NCI-H526 treated with DMSO at 0.1 percent for 48 hours (cell line): ENCODE measurements at places on chromosomes 2 and 18.

GRCh38 chr18:55515214-55515613 lies 72.8 kb downstream of the TCF4 start:
- DNase-seq: no peak

GRCh38 chr18:48551100-48551499 lies 12.3 kb downstream of the CTIF start:
- no peak for DNase-seq

GRCh38 chr2:176283291-176284068 lies 14.2 kb downstream of the MTX2 start:
- DNase-seq: no peak

GRCh38 chr2:39069136-39069515 lies 51.7 kb downstream of the SOS1 start:
- no peak for DNase-seq

- DNase-seq: no peak
Measured at GRCh38 chr2:58543442-58543841, 302.3 kb upstream of the FANCL start.

GRCh38 chr2:68018727-68019126 lies 44.1 kb downstream of the C1D start:
- DNase-seq: no peak

- no peak for DNase-seq
Measured at GRCh38 chr2:89837962-89838625, 1146.6 kb downstream of the RPIA start.

GRCh38 chr2:182611009-182611408 lies 105.0 kb upstream of the DNAJC10 start:
- no peak for DNase-seq

DNA sequence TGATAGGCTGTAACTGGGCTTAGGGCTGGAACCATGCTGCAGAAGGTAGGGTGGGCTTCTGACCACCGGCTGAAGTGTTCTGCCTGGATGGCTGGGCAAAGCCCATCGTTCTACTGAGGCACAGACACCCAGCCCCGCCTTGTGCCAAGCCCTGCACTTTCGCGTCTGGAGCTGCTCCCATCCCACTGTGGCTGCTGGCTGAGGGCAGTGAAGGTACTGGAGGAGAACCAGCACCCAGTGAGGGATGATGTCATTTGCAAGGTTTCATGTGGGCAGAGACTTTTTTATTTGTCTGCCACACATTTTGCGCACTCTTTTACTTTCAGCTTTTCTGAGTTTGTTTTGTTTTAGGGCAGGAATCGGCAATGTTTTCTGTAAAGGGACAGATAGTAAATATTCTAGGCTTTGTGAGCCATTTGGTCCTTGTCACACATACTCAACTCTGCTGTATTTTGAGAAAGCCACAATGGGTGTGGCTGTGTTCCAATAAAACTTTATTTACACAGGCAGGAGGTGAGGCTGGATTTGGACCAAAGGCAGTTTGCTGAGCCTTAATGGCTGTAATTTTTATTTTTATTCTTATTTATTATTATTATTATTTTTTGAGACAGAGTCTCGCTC lies 85.6 kb downstream of the ASB1 start:
- no peak for DNase-seq

- DNase-seq: no peak
Measured at GRCh38 chr2:217049422-217049821, 189.6 kb upstream of the TNP1 start.

- peak; percentile 72 for DNase-seq
Measured at GRCh38 chr2:36357847-36358659, 2.5 kb downstream of the CRIM1 start.

DNA sequence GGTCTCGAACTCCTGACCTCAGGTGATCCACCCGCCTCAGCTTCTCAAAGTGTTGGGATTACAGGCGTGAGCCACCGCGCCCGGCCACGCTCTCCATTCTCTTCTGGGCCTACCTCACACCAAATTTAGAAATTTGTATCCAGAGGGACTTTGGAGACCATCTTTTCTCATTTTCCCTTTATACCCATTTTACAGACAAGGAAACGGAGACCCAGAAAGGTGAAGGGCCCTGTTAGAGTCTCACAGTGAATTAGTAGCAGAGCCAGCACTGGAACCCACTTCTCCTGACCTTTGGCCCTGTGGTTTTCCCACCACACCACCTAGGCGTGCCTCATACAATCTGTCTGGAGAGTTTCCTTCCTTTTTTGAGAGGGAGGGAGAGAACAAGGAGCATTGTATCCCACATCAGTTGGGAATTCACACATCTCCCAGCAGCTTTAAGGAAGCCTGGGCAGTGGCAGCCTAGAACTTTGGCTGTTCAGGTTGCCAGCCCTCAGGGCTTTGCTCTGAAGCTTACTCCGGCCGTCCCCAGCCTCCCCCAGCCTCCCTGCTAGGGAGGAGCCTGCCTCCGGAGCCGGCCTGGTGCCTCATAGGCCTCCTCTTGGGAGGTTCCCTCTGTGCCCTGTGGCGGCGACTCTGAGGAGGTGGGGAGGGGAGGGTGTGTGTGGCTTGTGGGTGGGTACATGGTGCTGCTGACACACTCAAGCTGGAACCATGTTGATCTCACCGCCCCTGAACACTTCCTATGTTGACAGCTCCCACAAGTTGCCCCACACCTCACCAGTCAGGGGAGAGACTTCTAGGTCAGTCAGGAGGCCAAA lies 13.8 kb downstream of the FOSL2 start:
- no peak for DNase-seq

- no peak for DNase-seq
Measured at GRCh38 chr18:79641722-79642497, 37.7 kb upstream of the CTDP1 start.

DNA sequence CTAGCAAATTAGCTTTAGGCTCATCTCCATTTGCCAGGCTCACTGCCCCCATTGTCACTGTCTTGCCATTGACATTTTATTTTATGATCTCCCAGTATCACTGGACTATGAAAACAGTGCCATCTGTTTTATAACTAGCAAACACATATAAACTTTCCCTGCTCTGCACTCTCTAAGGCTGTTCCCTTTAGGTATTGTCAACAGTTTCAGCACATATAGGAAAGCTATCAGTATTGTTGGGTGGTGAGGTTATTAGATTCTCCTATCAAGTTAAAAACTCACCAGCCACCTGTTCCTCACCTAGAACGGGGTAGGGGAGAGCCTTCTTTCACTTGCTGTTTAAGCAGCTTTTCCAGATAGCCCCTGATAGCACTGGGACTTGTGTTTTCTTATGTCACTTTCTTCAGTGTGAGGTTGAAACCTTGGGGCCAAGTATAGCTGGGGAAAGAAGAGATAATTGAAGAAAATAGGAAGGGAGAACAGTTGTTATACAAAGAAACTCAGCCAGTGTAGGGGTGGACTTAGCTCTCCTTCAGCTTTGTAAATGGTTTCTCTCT lies 32.5 kb downstream of the CFLAR start:
- no peak for DNase-seq

GRCh38 chr18:58247363-58247834 lies 203.4 kb downstream of the NEDD4L start:
- peak; percentile 65 for DNase-seq

DNA sequence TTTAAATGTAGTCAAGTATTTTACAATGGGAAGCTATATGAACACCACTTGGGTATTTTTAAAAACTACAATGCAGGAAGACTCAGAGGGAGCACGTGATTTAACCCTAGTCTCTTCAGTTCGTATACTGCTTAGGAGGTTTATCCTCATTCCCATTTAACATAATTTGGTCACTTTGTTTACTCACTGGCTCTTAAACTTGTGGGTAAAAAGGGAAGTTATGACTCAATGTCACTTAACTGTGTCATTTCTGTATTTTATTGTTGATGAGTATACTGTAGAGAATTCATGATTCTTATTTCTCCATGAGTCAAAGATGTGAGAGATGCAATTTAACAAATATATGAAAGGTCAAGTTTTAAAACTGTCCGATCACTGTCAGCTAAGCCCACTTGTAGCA lies 48.2 kb downstream of the SLC66A3 start:
- DNase-seq: no peak

- DNase-seq: no peak
Measured at GRCh38 chr18:3177902-3178687, 41.7 kb downstream of the MYOM1 start.

DNA sequence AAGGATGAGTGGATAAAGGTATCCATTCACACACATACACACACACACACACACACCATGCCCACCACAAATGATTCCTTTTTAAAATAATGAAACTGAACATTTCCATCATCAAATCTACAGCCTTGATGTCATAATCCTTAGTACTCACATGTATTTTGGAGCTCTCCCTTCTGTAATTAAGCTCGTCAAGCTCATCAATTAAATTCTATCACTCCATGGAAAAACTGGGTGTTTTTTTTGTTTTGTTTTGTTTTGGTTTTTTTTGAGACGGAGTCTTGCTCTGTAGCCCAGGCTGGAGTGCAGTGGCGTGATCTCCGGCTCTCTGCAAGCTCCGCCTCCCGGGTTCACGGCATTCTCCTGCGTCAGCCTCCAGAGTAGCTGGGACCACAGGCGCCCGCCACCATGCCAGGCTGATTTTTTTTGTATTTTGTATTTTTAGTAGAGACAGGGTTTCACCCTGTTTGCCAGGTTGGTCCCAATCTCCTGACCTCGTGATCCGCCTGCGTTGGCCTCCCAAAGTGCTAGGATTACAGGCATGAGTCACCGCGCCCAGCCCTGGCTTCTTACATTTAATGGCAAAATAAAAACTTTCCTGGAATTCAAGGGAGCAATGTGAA lies 78.6 kb upstream of the RGPD4 start:
- DNase-seq: no peak

DNA sequence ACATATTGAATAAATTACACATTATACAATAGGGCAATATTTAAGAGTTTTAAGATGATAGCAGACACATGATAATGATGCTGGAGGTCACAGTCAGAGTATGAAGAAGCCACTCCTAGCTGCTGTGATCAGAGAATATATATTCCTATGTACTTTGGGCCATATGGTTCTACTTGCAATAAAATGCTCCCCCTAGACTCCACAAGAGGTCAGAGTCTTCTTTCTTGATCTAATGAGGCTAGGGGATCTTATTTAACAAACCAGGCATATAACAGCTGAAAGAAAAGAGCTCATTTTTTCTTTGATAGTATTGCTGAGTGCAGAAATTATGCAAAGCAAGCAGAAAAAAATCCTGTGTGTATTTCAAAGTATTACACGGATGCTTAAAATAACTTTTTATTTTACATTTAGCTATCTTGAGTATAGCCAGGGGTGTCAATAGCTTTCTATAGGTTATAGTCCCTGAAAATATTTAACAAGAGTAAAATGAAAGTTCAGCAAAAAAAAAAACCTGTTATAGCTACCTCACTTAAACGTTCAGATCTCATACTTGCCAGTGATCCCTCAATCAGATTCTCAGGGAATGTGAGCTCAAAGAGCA lies 748.7 kb upstream of the CHAC2 start:
- DNase-seq: peak; percentile 31

DNA sequence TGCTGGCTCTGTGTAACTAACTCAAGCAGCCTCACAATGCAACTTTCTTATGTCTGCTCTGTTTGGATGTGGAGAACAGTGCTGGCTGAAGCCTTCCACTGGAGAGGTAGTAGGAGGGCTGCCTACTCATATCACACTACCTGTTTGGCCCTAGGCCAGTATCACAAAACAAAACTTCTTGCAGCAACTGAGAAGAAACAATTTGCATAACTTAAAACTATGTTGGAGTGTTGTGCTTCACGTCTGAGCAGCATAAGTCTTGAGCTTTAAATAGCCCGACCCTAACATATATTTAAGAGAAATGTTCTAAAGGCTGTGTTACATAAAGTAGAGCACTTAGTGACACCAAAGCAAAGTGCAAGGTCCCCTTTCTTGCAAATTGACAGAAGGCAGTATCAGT lies 204.9 kb upstream of the ACVR2A start:
- DNase-seq: no peak

DNA sequence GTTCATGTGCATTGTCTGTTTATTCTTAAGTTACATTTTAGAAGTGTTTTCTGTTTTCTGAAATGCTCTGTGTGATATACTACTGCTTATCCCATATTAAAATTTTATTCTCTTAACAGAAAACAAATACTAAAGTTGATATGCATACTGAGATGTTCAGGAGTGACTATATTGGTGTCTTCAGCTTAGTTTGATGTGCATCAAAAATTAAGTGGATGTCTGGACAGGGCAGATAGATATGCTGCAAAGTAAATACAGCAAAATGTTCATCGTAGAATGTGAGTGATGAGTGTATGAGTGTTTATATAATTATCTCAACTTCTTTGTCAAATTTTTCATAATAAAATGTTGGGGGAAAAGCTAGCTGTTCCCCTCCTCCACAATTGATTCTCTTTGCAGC lies 13.2 kb downstream of the VAPA start:
- DNase-seq: no peak

GRCh38 chr2:170715062-170715931 lies at the start of gene SP5:
SP5 (plus strand) TSS chr2:170715337; CDS start chr2:170715513, 176 bp downstream.
- DNase-seq: peak; percentile 23

GRCh38 chr2:24162494-24162893 lies 12.4 kb upstream of the FAM228A start:
- no peak for DNase-seq

GRCh38 chr2:233992513-233993217 lies 57.8 kb upstream of the SPP2 start:
- DNase-seq: no peak

DNA sequence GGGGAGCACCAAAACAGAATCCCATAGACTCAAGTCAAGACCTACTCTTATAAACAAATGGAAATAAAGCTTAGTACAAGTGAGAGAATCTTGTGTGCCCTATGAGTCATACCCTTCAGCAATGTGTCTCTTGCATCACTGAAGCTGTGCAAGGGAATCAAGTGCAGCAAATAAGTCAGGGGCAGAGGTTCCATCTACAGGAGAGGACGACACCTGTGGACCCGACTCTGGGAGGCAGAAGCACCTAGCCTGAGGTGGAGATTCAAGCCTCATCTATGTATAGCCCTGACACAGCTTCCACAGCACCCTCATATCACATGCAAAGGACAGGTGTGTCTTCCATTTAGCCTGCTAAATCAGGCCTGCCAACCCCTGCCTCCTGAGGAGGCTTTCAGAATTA lies 298.2 kb downstream of the CNTNAP5 start:
- DNase-seq: no peak

- no peak for DNase-seq
Measured at GRCh38 chr2:1674276-1674675, 70.0 kb downstream of the PXDN start.

DNA sequence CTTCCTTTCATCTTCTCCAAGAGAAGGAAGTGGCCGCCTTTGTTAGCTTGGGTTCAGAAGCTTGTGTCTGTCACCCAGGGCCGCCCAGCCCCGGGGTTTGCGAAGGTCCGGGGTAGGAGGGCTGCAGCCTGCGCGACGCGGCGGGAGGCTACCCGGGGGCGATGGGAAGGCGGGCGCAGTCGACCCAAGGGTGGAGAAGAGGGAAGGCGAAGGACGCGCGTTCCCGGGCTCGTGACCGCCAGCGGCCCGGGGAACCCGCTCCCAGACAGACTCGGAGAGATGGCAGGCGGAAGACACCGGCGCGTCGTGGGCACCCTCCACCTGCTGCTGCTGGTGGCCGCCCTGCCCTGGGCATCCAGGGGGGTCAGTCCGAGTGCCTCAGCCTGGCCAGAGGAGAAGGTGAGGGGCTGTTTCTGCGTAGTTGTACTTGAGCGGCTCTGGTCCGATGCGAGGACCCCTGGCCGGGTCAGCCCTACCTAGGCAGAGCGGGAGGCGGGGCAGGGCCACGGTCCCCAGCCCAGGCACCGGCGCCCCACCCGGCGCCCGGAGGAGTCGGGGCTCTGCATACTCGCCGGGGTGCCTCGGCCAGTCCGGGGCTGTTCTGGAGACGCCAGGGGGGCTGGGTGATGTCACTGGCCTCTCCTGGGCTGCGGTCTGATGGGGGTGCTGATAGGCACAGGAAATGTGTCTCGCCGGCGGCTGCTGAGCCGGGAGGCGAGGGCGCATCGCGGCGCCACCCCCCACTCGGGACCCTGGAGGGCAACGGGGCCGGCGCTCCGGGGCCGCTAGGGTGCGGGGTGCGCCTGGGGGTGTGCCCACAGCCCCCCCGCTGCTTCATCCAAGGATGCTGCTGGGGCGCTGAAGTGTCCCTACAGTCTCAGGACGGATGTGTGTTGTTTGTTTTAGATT lies at the start of gene QPCT:
QPCT (plus strand) TSS at position 178 of the 909 bp plus-strand sequence; CDS start at position 280, 102 bp downstream.
- peak; percentile 29 for DNase-seq
